ENCODE measurements at places on chromosomes 1 and 21.
A peak's percentile ranks its signal among the peaks of the same experiment; 100 is the strongest.

- DNase-seq, result no peak
These were observed 109.1 kb upstream of the OLIG2 start for GRCh38 chr21:32916522-32917099.

- DNase-seq, result no peak
These were observed 1.9 kb downstream of the PODN start for GRCh38 chr1:53063744-53064515.

- no peak for DNase-seq
These were observed 131.8 kb downstream of the ACTL8 start for GRCh38 chr1:17886838-17887441.

DNA sequence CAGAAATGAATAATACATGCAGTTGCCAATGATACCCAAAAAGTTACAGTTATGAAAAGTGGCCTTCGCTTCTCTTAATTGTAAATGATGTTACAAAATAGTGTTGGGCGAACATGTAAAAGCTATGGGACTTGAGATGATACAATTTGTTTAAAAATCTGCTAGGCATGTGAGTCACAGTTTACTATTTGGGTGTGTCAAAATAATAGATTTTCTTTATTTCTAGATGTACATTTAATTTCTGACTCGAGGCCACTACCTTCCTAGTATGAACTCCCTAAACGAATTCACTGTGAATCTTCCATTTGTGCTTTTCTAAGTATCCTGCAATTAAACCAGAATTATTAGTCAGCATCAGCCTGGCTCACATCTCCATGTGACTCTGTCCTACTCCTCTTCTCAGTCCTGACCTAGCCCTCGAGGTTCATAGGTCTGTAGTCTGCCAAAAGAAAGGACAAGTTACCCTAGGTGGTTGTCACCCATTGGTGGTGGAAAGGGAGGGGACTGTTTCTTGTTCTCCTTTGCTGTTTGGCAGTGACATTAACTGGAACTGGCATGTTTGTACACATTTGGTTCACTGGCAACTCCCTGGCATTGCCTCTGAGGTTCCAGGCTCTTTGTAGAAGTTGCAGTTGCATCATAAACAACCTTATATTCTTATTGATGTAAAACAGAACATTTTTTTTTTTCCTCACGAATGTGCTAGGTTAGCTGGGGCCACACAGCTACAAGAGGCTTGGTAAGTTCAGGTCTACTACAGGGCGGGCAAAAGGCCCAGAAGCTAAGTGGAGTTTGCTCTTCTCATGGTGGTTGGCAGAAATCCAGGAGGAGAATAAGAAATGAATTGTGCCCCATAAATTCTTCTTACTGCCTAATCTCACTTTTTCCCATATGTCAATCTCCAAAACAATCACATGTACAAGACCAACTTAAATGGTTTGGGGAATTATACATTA, 746.5 kb upstream of the ADAMTS5 start:
- no peak for DNase-seq

- no peak for DNase-seq
These were observed 575.6 kb downstream of the AGBL4 start for GRCh38 chr1:49448200-49448599.

DNA sequence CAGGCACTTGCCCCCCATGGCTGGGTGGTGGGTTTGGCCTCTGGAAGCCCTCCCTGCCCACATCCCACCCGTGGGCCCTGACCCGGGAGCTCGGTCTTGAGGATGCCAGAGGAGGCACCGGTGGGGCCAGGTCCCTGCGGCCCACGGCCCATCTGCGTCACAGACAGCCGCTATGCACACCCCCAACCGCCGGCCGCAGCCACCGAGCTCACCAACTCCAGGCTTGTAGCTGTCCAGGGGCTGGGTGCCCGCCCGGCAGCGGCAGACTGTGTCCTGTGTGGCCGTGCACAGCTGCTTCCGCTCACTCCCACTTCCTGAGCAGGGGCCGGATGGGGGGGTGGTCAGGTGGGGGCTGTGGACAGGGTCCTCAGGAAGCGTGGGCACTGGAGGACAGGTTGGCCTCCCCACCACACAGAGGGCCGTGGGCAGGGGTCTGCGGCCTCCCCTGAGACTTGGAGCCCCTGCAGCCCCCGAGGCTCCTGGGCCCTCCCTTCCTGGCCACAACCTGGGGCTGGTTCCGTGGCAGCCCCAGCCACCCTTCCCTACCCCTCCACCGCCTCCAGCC, 1.1 kb downstream of the TNFRSF4 start:
- peak; percentile 32 for DNase-seq

DNA sequence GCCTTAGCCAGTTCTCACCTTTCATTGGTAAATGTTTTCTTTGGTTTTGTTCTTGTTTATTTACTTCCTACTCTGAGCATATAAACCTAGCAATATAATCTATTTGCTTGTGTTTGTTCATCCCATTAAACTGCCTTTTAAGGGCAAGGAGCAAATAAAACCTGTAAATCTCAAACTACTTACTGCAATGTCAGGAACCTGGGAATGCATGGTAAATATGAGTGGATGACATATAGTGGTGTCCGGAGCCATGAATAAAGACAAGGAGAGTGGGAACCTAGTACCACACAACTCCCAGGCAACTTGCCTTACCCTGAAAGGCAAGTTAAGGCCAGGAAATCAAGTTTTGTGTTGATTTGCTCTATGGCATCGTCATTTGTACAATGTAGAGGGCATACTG, 1133.7 kb upstream of the NCAM2 start:
- DNase-seq, result no peak

DNA sequence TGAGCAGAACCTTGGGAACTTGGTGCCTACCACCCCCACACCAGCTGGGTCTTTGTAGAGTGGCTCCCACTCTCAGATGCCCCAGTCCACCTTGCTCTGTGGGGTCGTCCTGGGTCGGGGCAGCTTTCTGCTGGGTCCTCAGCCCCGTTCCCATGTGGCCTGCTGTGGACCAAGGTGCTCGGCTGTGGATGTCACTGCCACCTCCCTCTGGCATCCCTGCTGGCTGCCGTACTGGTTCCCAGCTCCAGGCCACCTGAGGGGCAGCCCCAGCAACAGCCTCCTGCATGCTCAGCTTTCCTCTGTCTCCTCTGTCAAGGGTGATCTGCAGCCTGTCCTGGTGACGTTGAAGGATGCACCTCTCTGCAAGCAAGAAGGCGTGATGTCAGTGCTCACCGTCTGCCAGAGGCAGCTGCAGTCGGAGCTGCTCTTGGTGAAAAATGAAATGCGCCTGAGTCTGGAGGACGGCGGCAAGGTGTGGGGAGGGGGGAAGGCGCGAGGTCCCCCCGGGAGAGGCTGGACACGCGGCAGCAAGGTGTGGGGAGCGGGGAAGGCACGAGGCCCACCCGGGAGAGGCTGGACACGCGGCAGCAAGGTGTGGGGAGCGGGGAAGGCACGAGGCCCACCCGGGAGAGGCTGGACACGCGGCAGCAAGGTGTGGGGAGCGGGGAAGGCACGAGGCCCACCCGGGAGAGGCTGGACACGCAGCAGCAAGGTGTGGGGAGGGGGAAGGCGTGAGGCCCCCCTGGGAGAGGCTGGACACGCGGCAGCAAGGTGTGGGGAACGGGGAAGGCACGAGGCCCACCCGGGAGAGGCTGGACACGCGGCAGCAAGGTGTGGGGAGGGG, 45.9 kb upstream of the DIP2A start:
- no peak for DNase-seq

DNA sequence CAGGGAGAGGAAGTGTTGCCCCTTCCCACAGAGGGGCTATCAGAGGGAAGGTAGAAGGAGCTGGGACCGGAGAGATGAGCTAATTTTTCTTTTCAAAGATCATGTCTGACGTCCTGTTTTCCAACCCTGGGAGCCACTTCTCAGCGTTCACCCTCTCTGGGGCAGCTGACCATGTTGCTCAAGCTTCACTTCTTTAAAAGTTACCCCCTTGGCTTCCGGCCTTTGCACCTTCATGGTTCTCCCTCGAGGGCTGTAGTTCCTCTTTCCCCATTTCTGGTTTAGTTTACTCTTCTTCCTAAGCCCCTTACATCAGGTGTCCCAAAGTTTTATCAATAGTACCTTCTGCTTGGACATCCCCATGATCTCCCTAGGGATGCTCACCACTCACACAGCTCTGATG, 23.8 kb upstream of the CSF1 start:
- DNase-seq, result no peak

- no peak for DNase-seq
These were observed 3.1 kb upstream of the MMP23B start for GRCh38 chr1:1628754-1629429.

DNA sequence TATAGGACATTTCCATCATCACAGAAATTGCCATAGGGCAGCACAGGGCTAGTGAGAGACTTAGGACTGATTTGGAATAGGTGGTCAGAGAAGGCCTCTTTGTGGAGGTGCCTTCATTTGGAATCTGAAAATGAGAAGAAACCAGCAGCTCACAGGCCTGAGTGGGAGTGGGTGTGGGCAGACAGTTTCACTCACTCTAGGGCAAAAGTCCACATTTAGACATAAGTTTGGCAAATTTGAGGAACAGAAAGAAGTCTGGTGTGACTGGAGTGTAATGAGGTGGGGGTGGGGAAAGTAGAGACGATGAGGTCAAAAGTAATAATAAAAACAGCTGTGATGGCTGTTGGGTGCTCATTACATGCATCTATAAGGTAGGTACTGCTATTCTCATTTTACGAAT, 22.4 kb upstream of the BCAR3 start:
- DNase-seq, result no peak

GRCh38 chr1:184152434-184152898, 100.9 kb downstream of the TSEN15 start:
- no peak for DNase-seq

DNA sequence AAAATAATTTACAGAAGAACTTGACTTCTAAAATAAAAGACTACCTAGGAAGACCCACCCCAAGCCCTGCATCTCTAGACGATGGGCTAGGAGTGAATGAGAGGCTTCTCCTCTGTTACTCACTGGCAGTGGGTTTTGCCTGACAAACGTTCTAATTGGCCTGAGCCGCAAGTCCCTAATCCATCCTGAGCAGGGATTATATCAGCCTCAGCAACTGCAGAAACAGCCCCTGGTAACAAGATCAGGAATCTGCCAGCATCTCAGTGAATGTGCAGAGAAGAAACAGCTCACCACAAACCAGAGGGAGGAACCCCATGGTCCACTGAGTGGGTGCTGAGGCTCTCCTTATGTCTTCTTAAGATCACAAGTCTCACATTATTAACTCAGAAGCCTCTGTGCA, 240.6 kb downstream of the BRINP2 start:
- DNase-seq, result no peak

DNA sequence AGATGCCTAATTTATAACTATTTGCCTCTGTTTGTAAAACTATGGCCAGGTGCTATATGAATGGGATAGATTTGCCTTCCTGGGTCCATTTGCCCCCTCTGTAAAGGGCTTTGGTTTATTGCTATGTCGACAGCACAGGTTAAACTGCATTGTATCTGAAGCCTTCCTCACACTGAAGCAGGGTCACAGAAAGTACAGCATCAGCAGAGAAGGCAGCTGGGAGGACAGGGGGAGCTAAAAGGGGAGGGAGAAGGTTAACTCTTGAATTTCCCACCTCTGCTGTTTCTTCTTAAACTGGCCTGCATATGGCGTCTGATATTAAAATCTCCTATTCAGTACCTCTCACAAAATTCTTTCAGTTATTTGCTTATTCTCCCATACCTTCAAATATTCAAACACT, 297.4 kb downstream of the TM2D1 start:
- DNase-seq, result no peak

DNA sequence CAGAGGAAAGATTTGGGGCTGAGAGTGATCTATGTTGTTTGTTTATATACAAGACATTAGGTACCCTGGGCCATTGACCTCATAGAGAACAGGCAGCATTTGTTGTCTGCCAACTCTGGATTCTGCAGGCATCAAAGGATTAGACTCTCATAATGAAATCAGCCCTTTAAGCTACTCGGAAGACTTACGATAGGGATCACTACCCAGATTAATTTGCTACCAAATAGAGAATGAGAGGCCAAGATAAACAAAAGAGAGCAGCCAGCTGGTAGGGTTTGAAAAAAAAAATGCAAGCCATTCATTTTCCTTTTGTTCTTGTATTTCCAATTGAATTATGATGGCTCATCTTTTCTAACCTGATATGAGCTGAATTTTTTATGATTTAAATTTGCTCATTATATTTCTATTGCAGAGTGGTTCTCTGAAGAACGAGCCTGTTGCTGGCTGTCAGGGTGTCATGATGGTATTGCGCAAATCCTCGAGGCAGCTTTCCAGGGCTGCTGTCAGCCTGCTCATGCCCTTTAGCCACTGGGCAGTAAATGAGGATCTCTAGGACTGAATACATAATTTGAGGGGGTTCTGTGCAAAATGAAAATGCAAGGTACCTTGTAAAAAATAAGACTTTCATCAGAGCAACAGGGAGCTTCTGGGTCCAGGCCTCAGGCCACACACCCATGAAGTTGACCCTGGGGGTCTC, 116.4 kb upstream of the KCNJ15 start:
- DNase-seq, result no peak

DNA sequence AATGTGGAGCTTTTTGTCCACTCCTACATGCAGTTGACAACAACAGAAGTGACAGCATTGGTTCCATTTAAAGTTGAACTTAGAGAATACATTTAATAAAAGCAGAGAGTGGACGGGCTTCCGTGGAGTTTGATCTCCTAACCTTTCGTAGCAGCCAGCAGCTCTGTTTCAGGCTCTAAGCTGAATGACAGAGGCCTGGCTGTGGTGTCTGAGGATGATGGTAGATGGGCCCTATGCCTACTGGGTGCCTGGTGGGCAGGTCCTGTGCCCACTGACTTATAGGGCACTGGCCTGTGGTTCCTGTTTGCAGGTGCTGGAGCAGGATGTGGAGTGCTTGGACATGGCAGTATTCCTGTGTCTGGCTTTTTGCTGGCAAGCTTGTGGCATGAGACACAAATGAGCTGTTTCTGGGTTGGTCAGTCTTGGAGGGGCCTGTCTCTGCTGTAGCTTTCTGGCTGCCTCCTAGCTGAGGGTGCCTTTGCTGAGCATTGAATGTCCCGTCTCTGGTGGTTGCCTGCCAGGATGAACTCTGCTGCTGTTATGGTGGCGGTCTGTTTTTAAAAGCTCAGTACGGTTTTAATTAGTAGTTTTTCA, 54.6 kb downstream of the PRDM2 start:
- DNase-seq, result no peak

GRCh38 chr1:173410794-173411236, 66.3 kb upstream of the PRDX6 start:
- DNase-seq, result no peak

DNA sequence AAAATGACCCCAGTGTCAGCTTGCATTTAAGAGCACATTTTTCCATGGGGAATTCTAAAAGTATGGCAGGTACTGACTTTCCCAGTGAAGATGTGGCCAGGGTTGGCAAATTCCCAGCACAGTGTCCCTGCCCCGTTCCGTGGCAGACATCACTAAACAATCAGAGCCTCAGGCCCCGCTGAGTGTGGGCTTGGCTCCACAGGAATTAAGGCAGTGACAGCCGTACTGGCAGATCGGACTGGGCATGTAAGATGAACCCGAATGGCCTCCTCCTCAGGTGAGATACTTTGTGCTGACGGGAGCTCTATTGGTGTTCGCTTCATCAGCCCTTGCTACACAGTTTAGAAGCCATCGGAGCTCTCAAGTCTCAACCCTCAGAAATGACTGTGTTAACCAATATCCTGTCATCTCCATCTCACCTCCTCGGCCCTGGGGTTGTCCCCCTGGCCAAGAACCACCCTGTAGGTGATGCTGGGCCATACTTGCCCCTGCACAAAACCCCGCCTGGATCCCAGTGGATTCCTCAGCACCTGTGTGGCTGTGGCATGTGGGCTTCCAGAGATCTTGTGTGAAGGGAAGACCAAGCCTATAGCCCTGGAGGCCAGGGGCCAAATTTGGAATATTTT, 29.0 kb upstream of the ABCG1 start:
- DNase-seq, result no peak
